Activated T-cell treated with anti-CD3 and anti-CD28 coated beads, Interleukin-2, amount 50 U/mL, for 72 hours (primary cell): ENCODE measurements at places on chromosomes 7 and 10. TPM values are rescaled to one million over a fixed set of nuclear protein-coding genes. Genes with fewer than 3 reads are reported as not detected.

The RET gene
- 0.67 TPM for total RNA-seq

DNA sequence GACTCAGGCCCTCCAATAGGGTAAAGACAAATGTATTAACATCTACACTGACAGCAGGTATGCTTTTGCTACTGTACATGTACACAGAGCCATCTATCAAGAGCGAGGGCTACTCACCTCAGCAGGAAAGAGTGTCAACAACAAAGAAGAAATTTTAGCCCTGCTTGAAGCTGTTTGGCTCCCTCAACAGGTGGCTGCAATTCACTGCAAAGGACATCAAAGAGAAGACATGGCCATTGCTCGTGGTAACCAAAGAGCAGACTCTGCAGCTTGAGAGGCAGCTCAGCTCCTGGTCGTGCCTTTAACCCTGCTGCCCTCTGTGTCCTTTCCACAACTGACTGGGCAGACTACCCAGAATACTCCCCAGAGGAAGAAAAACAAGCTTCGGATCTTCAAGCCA is 5.1 kb downstream of the AKR1B15 start:
- no peak overlapping the region for H3K4me3 ChIP-seq
- H3K27me3 ChIP-seq = peaks cover 3% of the 10 kb centered on the region
- H3K36me3 ChIP-seq = no peaks in the 10 kb centered on the region
- H3K27ac ChIP-seq = no peak overlapping the region
- DNase-seq = no peak

DNA sequence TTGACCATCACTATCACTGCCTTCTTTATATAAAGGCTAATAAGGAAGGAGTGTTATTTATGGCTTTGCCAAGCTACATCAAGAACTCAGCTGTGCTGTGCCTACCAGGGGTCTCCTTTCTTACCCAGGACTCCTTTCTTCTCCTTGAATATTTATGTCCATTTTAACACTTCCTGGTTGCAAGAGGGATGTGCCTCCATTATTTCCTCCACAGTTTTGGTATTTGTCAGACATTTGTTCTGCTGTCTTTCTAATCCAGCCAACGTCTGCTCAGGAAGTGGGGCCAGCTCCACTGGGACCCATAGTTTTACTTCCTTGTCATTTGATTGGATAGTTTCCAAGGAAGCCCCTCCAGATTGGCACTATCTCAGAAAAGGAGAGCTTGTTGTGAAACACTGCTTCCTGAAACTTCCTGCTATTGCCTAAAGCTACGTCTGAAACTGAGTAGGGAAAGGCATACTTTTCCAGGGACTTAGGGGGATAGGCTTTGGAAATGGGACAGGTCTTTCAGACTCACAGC is 6.6 kb upstream of the STRIP2 start:
- no peak for DNase-seq
- H3K27me3 ChIP-seq = peaks cover 10% of the 10 kb centered on the region
- no peak overlapping the region for H3K4me3 ChIP-seq
- H3K27ac ChIP-seq = no peak overlapping the region

DNA sequence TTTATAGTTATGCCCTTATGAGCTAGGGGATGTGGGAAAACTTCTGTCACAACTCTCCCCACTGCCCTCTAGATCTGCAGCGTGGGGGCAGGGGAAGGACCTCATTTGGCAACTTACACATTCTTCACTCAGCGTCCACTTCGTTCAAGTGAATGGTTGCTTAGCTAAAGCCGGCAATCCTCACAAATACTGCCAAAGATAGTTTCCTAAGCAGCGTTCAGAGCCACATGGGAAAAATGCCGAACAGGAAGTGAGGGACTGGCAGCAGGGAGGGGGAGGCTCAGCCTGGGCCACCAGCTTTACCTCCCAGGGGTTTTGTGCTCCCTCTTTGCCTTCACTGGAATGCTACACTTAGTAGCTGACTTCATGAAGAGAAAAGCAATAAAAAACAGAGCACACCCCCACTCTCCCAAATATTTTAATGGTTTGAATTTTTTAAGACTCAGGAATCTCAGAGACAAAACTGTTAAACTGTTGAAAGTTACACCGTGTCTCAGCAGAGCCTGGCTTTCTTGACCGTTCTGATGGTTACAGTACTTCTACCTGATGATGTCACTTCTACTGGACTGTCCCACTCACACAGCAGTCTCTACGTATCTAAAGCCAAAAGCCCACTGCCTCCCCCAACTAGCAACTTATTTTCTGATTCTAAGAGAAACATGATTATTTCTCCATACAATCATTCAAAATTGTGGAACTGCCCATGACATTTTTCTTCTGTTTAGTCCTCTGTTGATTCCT is 10.4 kb downstream of the GRM3 start:
- H3K27me3 ChIP-seq = no peaks in the 10 kb centered on the region
- H3K4me1 ChIP-seq = no peaks in the 10 kb centered on the region
- no peak for DNase-seq
- no peaks in the 10 kb centered on the region for H3K36me3 ChIP-seq

GRCh38 chr7:101114492-101114891 is 12.4 kb upstream of the SERPINE1 start:
- peaks cover 4% of the 10 kb centered on the region for H3K27me3 ChIP-seq
- H3K36me3 ChIP-seq = no peaks in the 10 kb centered on the region
- no peak for DNase-seq
- H3K4me3 ChIP-seq = no peak overlapping the region

GRCh38 chr7:21417647-21418046 is 10.2 kb upstream of the SP4 start:
- no peak overlapping the region for H3K4me3 ChIP-seq
- peaks cover 11% of the 10 kb centered on the region for H3K4me1 ChIP-seq
- H3K27ac ChIP-seq = no peak overlapping the region
- no peak for DNase-seq

- H3K4me1 ChIP-seq = peaks cover 32% of the 10 kb centered on the region
- H3K4me3 ChIP-seq = no peak overlapping the region
- H3K27me3 ChIP-seq = no peaks in the 10 kb centered on the region
- no peak for DNase-seq
- no peaks in the 10 kb centered on the region for H3K36me3 ChIP-seq
- no peak overlapping the region for H3K27ac ChIP-seq
Observed at GRCh38 chr7:368651-369475, 78.9 kb downstream of the FOXL3 start.

DNA sequence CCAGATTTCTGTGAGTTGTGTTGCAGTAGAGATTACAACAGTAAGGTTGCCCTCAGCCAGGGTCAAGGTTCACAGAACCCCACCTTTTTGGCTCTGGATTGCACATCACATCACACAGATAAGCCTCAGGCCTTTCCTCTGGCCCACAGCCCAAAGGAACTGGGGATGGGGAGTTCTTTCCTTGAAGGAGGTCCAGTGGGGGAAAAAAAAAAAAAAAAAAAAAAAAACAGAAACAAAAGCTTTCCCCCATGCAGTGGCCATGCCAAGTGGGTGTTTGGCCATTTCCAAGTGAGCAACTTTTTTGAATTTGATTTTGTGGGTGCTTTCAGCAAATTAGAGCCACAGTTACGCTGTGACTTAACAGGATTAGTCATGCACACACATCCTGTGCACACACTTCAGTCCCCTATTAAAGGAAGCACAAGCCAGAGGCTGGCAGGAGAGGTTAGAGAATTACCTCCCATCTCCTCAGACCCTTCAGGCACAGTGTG is 79.3 kb upstream of the NANOS1 start:
- H3K4me3 ChIP-seq = no peak overlapping the region
- H3K36me3 ChIP-seq = no peaks in the 10 kb centered on the region
- no peak overlapping the region for H3K27ac ChIP-seq
- peaks cover 29% of the 10 kb centered on the region for H3K27me3 ChIP-seq
- no peak for DNase-seq

DNA sequence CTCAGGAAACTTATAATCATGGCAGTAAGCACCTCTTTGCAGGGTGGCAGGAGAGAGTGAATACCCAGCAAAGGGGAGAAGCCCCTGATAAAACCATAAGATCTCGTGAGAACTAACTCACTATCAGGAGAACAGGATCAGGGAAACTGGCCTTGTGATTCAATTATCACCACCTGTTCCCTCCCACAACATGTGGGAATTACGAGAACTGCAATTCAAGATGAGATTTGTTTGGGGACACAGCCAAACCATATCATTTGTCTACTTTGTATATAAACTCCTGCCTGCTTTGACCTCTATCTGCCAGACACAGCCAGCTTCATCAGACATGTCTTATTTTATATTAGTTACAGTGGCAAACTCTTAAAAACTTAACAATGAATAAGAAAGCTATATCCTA is 50.4 kb downstream of the ARMC3 start:
- peaks cover 7% of the 10 kb centered on the region for H3K27me3 ChIP-seq
- DNase-seq = no peak
- H3K27ac ChIP-seq = no peak overlapping the region
- H3K4me3 ChIP-seq = no peak overlapping the region
- no peaks in the 10 kb centered on the region for H3K36me3 ChIP-seq
- no peaks in the 10 kb centered on the region for H3K4me1 ChIP-seq

DNA sequence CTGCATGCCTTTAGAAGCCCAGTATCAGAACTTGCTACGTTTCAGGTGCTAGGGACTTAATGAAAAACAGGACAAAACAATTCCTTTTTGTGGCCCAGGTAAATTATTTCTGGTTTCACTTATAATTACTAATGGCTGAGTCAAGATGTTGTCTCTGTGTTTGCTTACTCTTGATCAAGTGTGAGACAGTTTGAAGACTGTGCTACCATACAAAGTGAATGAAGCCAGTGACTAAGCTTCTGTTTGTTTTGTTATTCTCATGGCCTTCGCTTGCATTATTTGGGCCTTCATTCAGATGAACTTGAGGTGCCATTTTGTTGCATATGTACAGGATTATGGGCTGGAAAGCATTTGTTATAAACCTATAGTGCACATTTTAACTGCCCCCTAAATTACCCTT is 17.9 kb downstream of the SMNDC1 start:
- no peak overlapping the region for H3K27ac ChIP-seq
- no peaks in the 10 kb centered on the region for H3K4me1 ChIP-seq
- no peaks in the 10 kb centered on the region for H3K36me3 ChIP-seq
- H3K27me3 ChIP-seq = no peaks in the 10 kb centered on the region
- H3K4me3 ChIP-seq = no peak overlapping the region
- DNase-seq = no peak

The UNCX gene
- total RNA-seq = not detected

DNA sequence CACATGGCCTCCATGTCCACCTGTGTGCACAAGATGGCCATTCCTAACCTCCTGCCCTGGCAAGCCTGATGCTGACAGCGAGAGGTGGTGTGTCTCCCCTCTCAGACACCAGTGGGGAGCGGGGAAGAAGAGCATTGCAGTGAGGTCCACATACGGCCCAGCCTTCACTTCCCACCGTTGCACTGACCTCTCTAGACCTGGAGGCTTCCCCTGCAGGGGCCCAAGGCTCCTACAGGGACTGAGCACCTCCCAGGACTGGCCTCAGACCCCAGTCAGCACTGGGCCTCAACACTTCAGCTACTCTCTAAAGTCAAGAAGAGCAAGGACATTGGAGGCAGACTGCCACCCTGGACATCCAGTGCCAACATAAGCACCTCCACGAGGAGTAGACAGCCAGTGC is 15.9 kb downstream of the STK32C start:
- no peaks in the 10 kb centered on the region for H3K4me1 ChIP-seq
- no peaks in the 10 kb centered on the region for H3K27me3 ChIP-seq
- no peak overlapping the region for H3K27ac ChIP-seq
- H3K4me3 ChIP-seq = no peak overlapping the region
- H3K36me3 ChIP-seq = no peaks in the 10 kb centered on the region

DNA sequence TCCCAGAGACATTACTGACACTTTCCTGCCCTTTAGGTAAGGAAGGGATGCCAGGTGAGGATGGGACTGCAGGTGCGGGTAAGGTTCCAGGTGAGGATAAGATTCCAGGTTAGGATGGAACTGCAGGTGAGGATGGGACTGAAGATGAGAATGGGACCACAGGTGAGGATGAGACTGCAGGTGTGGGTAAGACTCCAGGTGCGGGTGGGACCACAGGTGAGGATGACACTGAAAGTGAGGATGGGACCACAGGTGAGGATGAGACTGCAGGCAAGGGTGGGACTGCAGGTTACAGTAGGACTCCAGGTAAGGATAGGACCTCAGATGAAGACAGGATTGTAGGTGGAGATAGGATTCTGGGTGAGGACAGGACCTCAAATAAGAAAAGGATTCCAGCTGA is 322.3 kb downstream of the WDR37 start:
- H3K4me3 ChIP-seq = no peak overlapping the region
- no peak for DNase-seq
- no peaks in the 10 kb centered on the region for H3K36me3 ChIP-seq

DNA sequence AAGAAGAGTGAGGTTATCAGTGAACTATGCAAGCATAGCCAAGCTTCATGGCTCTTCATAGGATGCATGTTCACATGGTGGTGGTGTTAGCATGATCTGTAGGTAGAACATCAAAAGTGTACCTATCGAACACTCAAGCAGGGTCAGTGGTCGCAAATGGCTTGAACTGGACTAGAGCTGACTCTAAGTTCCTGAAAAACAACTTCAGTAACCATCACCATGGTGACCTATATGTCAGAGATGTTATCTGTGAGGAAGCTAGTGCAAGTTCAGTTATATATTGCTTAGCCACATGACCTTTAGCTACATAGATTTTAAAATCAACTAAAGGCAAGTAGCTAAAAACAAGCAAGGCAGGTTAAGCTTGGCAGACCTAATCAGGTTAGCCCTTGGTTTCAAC is 163.1 kb upstream of the AGR3 start:
- peaks cover 33% of the 10 kb centered on the region for H3K4me1 ChIP-seq
- peaks cover 6% of the 10 kb centered on the region for H3K27me3 ChIP-seq
- no peaks in the 10 kb centered on the region for H3K36me3 ChIP-seq
- no peak for DNase-seq

- H3K4me3 ChIP-seq = no peak overlapping the region
- no peaks in the 10 kb centered on the region for H3K4me1 ChIP-seq
- H3K27ac ChIP-seq = no peak overlapping the region
- no peaks in the 10 kb centered on the region for H3K27me3 ChIP-seq
- H3K36me3 ChIP-seq = peaks cover 5% of the 10 kb centered on the region
- DNase-seq = no peak
Observed at GRCh38 chr10:130221456-130222375, 85.5 kb downstream of the GLRX3 start.

- no peak overlapping the region for H3K4me3 ChIP-seq
- H3K27me3 ChIP-seq = no peaks in the 10 kb centered on the region
- H3K27ac ChIP-seq = no peak overlapping the region
Observed at GRCh38 chr7:137408126-137408525, 64.6 kb upstream of the PTN start.

The ARMC3 gene
- not detected for total RNA-seq
